Kidney (tissue), 22 donors: ENCODE measurements at places on chromosomes 4 and X. TPM values are rescaled to one million over a fixed set of nuclear protein-coding genes. Genes with fewer than 3 reads are reported as not detected.

The NDST4 gene
- polyA plus RNA-seq, result not detected

GRCh38 chr4:102862747-102863146, 6.0 kb upstream of the CISD2 start:
- no peak overlapping the region for H3K27ac ChIP-seq
- DNase-seq, result no peak
- no peaks in the 10 kb centered on the region for H3K36me3 ChIP-seq
- H3K27me3 ChIP-seq, result no peaks in the 10 kb centered on the region
- H3K4me1 ChIP-seq, result peaks cover 3% of the 10 kb centered on the region

DNA sequence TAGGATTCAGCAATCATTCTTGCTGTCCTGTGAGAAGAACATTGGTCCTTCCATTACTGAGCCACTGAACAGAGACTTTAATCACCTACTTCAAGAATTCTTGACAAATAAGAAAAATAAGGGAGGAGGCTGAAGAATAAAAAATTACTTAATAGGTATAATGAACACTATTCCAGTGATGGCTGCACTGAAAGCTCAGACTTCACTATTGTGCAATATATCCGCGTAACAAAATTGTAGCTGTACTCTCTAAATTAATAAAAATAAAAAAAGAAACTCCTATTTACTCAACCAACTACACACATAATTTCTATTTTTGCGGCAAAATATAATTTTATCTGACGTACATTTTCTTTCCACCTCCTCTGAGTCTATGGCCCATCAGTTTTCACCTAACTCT, 2441.0 kb downstream of the PCDH7 start:
- no peaks in the 10 kb centered on the region for H3K27me3 ChIP-seq
- H3K4me1 ChIP-seq, result no peaks in the 10 kb centered on the region
- no peak overlapping the region for H3K4me3 ChIP-seq
- DNase-seq, result no peak
- no peak overlapping the region for H3K27ac ChIP-seq

The LNX1 gene
- 10.2 TPM for polyA plus RNA-seq

DNA sequence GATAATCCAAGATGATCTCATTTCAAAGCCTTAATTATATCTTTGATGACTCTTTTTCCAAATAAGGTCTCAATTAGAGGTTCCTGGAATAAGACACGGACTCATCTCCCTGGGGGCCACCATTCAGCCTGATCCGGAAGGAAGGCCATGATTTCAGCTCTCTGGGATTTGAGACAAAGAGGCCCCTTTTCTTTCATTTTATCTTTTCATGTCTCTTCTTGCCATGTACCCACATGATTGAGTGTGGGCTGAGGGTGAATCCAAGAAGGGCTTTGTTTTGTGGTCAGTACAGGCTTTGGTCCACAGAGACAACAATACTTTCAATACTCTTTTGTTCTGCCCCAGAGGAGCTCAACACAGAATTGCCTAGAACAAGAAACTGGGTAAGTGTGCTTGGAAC, 261.2 kb downstream of the TRIML1 start:
- no peaks in the 10 kb centered on the region for H3K4me1 ChIP-seq
- no peak overlapping the region for H3K27ac ChIP-seq
- DNase-seq, result no peak
- no peaks in the 10 kb centered on the region for H3K27me3 ChIP-seq
- no peaks in the 10 kb centered on the region for H3K36me3 ChIP-seq

DNA sequence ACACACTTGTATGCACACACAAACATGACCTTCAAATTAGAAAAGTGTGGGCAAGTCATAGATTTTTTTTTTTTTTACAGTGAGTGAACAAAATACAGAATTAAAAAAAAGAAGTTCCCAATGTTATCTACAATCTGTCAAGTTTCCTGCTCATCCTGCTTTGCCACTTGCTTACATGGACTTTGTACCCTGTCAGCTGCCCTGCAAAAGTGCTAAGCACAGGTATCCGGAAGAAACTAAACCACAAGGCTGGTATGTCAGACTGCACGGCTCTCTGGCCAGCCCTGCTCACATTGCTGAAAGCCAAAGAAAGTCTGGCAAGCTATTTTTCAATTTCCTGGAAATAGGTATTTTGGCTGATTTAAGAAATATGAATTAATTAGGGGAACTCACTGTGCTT, 38.9 kb upstream of the BCLAF3 start:
- H3K27me3 ChIP-seq, result peaks cover 8% of the 10 kb centered on the region
- no peak overlapping the region for H3K4me3 ChIP-seq
- H3K4me1 ChIP-seq, result no peaks in the 10 kb centered on the region
- DNase-seq, result no peak
- no peak overlapping the region for H3K27ac ChIP-seq

GRCh38 chr4:8101213-8102075, 57.2 kb downstream of the ABLIM2 start:
- H3K36me3 ChIP-seq, result no peaks in the 10 kb centered on the region
- no peaks in the 10 kb centered on the region for H3K4me1 ChIP-seq
- no peak for DNase-seq
- H3K27ac ChIP-seq, result peak overlapping the region; percentile 43

DNA sequence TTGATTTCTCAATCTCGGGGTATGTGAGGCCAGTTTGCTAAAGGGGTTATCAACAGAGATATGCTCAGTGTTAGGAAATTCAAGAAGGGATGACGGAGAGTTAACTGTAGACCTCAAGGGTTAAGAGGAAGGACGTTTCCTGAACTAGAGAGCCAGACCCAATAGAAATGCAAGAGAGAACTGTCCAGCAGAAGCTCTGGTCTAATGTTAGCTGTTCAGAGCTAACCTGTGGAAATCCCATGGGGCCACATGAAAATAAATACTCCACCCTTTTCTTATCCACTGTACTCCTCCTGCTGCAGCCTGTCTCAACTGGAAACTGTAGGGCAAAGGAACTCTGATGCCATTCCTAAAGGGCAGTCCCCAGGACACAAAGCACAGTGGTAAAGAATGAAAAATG, 274.3 kb downstream of the DMD start:
- H3K27ac ChIP-seq, result no peak overlapping the region
- H3K4me3 ChIP-seq, result no peak overlapping the region

The DMRTC1B gene
- polyA plus RNA-seq, result 3.9 TPM
